ENCODE measurements at places on chromosomes 6 and 20.

DNA sequence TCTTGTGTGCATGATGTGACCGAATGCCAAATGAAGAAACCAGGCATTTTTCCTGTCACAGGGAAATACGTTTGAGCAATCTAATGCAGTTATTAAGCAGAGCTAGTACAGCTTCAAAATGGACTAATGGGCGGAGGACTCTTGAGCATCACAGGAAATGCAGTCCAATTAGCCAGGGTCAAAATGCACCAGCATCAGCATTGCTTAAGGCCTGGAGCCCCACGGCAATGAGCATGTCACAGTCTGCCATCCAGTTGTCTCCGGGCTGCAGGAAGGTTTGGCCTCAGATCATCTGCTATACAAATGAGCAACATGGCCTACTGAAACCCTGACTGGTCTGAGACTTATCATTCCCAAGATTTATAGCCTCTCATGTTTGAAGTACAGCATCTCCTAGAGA, 652.1 kb upstream of the SLC35B3 start:
- DNase-seq, result no peak

DNA sequence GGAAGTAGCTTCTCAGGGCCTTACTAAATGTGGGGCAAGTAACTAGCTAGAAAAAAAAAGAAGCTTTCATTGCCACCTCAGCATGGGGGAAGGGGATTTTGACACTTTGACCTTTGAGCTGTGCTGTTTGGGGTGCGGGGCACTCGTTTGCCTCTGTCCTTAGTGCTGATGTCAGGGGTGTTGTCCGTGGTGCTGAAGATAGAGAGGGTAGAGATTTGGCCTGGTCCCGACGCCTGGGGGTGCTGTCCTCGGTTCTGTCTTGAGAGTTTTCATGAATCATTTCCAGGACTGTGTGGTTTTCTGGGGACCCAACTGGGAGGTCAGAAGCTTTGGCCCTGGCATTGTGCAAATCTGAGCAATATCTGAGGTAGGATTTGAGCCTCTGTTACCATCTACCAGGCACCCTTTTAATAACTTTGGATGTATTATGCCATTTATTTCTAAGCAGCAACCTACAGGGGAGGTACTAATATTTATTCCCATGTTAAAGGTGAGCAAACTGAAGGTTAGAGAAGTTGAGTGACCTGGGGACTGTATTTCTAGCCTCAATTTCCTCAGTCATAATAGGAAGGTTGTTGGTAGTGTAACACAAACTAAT, 78.0 kb downstream of the DLGAP4 start:
- peak; percentile 24 for DNase-seq

- no peak for DNase-seq
Observed at GRCh38 chr6:15887491-15888461, 224.9 kb upstream of the DTNBP1 start.

- peak; percentile 48 for DNase-seq
Observed at GRCh38 chr6:154543628-154544027, 33.1 kb upstream of the CNKSR3 start.

Data from IMR-90 (cell line).